ENCODE measurements at places on chromosomes 1 and 21.
A peak's percentile ranks its signal among the peaks of the same experiment; 100 is the strongest.

- no peak for DNase-seq
Measured at GRCh38 chr1:18261891-18262290, 154.3 kb downstream of the IGSF21 start.

- DNase-seq, result no peak
Measured at GRCh38 chr1:244792188-244792850, 43.1 kb upstream of the COX20 start.

DNA sequence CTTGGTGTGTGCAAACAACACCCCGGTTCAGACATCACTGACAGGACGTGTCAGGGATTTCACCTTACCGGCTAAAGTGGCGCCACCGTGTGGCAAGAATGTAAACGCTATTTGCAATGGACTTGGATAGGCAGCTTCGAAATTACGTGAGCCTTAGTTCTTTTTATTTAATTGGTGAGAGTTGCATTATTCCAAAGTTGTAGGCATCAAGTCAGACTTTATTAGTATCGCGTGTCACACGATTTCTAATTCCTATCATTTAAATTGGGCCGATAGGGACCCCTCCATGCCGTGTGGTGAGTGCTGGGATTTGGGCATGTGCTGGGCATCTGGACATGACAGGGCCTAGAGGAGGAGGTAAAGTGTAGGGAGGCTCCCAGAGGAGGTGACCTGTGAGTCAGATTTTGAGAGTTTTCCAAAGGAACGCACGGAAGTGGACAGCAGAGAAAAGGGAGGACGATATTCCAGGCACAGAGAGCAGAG, 14.5 kb upstream of the CPT2 start:
- DNase-seq, result peak; percentile 85

DNA sequence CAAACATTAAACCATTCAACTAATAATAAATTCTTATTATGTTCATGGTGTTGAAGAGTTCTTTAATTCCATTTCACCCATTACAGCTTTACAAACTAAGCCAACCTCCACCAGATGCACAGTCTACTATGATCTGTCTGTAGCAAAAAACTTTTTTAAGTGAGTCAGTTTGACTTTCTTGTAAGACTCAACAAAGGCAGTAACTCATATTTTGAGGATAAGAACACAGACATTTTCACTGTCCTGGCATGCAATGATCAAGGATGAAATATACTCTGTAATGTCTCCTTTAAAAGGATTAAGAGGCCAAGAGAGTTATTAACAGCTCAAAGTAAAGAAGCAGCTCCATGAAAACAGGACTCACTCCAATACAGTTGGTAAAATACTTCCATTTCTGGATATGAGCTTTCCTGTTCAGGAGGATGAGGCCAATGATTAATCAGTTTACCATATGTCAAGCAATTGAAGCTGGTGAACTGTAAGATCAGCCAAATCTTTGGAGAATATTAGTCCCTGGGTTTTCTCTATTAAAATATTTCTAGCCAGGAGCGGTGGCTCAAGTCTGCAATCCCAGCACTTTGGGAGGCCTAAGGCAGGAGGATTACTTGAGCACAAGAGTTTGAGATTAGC, 20.6 kb downstream of the XKR8 start:
- DNase-seq, result no peak

DNA sequence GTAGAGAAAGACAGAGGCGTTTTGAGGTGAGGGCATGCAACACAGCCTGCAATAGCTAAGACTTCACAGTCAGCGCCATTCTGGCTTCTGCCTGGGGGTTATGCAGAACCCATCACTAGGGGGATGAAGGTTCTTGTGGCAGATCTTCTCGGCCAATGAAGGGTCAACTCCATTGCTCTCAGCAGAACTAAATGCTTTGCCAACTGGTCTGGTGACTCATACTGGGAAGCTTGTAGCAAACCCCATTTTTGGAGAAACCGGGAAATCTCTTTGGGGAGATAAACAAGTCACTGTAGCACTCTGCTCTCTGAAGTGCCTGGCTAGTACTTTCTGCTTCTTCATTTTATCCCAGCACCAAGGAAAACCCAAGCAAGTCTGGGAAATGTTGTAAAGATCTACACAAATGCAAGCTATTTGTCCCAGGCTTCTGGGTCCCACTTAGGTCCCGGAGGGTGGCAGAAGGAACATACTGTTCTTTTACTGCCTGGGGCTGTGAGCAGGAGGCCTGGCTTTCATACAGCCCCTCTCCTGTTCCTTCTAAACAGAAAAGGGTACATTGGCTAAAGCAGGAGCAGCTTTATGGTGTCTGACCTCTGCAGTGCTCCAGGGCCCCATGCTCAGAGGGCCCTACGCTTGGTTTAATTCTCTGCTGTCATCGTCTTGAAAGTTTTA, 28.8 kb downstream of the SHISA4 start:
- DNase-seq, result no peak

- DNase-seq, result no peak
Measured at GRCh38 chr1:206834711-206835110, 30.7 kb upstream of the IL20 start.

- no peak for DNase-seq
Measured at GRCh38 chr1:19315378-19316198, 3.5 kb downstream of the SLC66A1 start.

- no peak for DNase-seq
Measured at GRCh38 chr21:41805643-41806042, 38.8 kb upstream of the RIPK4 start.

DNA sequence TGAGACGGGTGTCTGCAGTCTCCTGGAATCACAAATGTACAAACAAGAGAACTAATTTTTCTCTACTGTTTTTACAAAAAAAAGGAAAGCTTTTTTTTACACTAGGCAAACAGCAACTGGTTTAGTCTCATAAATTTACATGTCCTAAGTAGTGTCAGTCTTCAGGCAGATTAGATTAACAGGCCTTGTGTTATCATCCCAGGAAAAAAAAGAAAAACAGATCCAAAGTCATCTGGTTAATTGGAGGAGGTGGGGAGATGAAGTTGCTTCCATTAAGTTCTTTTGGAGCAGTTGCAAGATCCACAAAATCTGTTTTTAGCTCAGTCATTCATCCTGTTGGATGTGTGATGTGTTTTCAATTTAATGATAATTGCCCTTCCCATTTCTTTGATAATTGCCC, 363.5 kb upstream of the ADGRL2 start:
- no peak for DNase-seq

DNA sequence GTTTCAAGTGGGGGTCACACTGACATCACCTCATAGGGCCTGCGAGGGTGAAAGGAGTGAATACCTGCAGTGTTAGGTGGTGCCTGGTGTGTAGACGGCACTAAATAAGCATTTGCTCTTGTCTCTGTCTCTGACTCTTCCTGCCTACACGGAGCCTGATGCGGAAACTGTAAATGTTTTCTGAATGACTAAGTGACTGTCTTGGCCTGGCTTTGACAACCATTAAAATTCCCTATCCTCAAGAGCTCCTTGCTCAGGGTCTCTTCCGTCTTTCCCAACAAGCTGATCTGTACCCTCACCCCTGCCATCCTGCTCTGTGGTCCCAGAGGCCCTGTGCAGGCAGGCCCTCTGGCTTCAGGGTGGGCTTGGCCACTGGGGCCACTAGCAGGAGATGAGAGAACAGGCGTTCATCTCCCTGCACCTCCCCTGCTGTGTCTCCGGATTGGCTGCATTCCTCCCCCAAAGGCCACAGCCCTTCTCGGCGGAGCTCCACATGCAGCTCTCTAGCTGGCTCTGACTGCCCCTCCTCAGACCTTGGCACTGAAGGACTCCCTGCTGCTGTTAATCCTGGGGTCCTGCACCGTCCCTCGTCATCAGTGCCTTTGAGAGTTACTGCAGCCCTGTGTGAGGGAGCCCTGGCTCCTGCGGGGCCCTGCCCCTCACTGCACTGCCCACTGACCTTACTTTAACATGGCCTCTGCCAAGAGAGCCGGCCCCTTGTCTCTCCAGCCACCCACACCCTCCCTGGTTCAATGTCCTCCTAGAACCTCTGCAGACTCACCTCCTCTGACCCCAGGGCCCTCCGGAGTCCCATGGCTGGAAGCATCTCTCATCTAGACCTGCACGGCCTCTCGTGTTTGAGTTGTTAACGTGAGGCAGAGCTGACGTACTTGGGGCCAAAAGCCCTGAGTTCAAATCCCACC, 211.1 kb downstream of the MATN1 start:
- no peak for DNase-seq

GRCh38 chr1:206793620-206794019, 21.3 kb upstream of the IL10 start:
- no peak for DNase-seq

DNA sequence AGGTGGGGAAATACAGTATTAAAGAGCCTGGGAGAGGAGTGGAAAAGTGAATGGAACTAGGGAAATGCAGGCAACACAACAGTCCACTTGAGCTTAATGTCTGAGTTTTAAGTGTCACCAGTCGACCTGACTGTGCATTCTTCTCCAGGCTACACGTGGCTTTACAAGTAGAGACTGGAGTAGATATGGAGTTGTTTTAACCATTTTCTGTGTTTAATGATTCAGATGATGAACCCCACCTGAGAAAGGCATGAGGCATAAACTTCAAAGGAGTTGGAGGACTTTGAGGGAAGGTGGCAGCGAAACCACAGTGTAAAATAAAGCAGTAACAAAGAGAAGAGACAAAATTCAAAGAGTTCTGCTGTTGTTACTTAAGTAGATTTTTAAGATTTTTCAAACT, 12.6 kb downstream of the FUBP1 start:
- DNase-seq, result no peak

DNA sequence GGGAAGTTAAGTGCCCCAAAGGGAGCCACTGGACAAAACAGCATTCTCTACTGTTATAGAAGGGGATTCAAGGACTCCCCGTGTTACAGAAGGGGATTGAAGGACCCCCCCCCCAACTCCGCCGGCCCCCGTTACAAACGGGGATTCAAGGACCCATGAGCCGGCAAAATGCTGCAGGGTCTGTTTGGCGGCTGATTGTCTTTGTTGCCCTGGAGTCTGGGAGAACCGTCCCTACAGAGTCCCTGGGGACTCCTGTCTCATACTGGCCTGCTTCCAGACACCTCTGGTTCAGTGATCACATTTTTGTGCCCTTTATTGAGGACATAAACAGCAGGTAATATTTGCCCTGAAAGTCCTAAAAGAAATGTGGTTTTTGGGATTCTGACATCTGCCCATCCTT, 96.4 kb downstream of the SYF2 start:
- no peak for DNase-seq

GRCh38 chr1:208183977-208184911, 59.9 kb downstream of the PLXNA2 start:
- no peak for DNase-seq

- DNase-seq, result no peak
Measured at GRCh38 chr1:192061556-192061955, 96.7 kb upstream of the RGS18 start.

DNA sequence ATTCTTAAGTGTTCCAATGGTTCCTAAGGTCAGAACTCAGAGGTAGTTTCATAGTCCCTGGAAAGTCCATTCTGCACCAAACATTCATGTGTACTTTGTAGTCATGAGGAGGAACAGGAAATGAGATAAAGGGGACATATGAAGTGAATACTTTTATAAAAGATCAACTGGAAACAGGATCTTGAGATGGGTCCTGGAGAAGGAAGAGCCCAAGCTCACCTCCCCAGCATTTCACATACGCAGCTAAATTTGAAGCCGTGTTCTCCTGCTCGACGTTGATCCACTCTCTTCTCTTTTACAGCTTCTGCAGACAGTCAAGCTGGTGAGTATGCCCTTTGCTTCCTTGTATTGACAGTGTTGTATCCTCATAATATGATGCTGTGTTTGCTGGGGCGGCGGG, 429 bp downstream of the FCGR2A start:
- no peak for DNase-seq

GRCh38 chr1:27003745-27004470, 8.7 kb downstream of the TENT5B start:
- DNase-seq, result no peak

DNA sequence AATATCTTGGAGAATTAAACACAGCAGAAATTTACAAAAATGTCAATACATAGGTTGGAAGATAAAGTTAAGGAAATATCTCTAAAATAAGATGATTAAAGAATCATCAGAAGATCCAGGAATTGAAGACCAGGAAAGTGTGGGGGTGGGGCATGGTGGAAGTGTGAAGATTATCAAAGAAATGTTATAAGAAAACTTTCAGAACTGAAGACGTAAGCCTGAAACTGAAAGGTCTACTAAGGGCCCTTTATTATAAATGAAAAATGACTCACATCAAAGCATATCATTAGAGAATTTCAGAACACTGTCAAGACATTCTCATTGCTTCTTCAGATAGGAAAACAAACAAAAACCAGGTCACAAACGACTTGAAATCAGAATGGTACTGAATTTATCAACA, 92.4 kb upstream of the DPT start:
- DNase-seq, result no peak

GRCh38 chr1:156858555-156858956, 361 bp downstream of the INSRR start:
- DNase-seq, result no peak

- DNase-seq, result no peak
Measured at GRCh38 chr1:87122243-87122642, 206.4 kb upstream of the LMO4 start.

DNA sequence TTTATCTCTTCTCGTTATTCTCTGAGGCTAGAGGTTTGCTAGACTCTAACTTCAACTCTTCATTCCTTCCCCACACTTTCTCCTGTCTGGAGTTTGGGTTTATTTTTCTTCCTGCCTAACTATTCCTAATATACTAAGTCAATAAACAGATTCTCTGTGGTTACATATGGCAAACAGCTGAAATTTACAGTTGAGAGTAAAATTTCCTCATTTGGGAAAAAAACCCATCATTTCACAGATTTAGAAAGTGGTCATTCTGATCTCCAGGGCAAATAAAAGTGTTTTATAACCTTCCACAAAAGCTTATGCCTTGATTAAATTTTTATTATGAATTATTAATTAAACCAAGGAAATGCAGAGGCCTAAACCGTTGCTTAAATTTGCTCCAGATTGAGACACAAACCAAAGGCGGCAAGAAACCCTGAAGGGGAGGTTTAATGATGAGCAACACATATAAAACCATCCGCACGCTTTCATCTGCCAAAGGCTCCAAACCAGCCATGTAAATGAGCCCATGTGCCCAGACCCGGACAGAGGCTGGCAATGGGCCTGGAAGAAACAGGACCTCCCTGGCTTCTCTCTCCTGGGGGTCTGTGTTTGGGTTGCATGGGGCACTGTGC, 201.7 kb upstream of the LMO4 start:
- DNase-seq, result no peak

DNA sequence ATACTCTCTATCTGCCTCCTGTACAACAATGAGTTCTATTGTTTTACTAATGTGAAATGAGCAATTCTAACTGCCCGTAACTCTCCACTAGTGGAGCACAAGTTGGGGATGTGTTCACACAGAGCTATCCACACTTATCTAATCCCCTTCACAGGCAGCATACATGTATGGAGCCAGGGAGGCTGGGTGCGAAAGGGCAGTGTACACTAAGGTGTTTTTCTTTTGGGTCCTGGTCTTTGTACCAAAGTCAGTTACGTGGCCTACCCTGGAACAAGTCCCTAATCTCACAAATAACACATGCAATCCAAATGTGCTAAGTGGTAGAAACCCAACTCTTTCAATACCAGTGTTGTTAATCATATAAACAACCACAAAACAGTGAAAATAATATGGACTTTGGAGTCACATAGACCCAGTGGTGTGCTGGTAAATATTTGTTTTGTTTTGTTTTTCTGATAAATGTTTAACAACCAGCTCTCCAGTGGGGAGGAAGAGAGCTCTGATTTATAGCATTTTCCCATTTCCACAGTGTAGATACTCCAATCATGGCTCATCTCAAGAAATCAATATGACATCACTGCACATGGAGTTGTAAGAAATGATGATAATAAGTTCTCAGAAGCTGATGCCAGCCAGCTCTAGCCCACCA, 319.9 kb upstream of the DUSP10 start:
- no peak for DNase-seq
